ENCODE measurements at places on chromosomes 2 and 18. TPM values are rescaled to one million over a fixed set of nuclear protein-coding genes. Genes with fewer than 3 reads are reported as not detected.

The PROKR1 gene
- not detected for total RNA-seq

The CNNM3 gene
- total RNA-seq, result 3.0 TPM

The ARL4C gene
- total RNA-seq, result 6.3 TPM

The ACTR3 gene
- total RNA-seq, result 739 TPM

The RESP18 gene
- not detected for total RNA-seq

DNA sequence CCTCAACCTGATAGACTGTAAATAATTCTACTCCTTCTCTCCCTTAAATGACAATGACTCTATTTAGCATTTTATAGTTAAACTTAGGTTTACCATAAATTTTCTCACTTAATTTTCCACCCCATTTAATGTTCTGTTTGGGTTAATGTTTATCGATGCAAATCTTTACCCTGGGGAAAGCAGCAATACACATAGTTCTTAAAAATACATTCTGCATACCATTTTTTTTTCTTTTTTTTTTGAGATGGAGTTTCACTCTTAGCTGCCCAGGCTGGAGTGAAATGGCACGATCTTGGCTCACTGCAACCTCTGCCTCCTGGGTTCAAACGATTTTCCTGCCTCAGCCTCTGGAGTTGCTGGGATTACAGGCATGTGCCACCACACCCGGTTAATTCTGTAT is 14.0 kb downstream of the STAM2 start:
- no peak for DNase-seq

GRCh38 chr2:108630567-108631405 is 88.5 kb upstream of the RANBP2 start:
- no peak for DNase-seq

GRCh38 chr18:58511897-58512581 is 116.9 kb downstream of the ALPK2 start:
- no peak for DNase-seq

GRCh38 chr2:202911203-202911511 is 316 bp downstream of the WDR12 start:
- DNase-seq, result no peak

DNA sequence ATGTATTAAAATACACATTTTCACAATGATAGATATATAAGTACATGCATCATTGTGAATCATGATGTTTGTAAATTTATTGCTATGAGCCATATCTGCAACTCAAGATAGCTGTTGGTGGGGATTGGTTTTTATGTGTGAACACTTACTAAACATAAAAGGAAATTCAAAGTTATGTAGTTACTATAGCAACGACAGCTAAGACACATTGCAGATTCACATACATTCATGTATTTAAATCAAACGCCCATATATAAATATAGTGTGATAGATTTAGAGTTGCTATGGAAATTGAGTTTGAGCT is 65.6 kb downstream of the MAPRE2 start:
- DNase-seq, result no peak

DNA sequence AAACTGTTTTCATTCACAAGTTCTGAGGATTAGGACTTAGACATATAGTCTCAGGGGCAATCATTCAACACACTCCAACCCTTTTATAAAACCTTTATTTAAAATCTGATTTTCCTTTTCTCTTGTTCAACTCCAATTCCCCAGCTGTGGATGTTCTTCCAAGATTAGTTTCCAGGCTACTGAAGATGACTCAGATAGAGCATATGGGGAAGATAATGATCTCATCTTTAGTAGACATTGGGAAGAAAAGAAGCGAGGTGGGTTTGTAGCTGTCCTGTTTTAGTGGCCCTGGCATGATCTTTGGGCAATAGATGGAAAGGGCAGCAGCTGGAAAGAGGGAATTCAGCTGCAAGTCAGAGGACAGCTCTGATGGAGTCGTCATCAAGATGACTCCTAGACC is 247.7 kb upstream of the CCDC68 start:
- no peak for DNase-seq

DNA sequence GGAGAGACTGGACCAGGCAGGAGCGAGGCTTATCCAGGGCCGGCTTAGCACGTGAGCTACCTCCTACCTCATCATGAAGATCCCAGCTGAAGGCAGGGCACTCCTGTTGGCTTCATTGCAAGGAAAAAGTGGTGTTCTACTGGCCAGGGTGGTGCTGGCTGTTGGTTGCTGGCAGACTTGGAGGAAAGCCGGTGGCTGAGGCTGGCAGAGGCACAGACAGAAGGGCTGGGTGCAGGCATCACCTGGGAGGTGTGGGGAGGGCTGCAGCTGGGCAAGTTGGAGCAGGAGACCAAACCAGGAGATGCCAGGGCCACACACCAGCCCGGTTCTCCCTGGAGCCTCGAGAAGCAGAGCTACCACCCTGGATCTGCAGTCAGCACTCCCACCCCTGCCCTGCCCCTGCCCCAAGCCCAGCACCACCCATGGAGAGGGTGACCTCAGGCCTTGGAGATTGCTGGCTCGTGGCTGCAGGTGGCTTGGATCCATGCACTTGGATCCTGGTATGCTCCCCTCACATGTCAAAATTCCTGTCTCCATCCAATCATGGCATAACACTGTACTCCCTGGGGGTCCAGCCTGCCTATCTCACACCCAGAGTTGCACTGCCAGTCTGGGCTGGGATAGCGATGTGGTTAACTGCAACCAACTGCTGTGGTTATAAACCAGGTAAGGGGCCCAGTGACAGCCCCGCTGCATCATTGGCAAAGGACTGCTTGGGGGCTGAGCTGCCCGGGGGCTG is 49.7 kb downstream of the GLI2 start:
- no peak for DNase-seq

- no peak for DNase-seq
These were observed 2.4 kb downstream of the HNRNPLL start for GRCh38 chr2:38600242-38600891.

GRCh38 chr18:45255197-45255890 is 359.9 kb upstream of the SLC14A2 start:
- peak; percentile 77 for DNase-seq

DNA sequence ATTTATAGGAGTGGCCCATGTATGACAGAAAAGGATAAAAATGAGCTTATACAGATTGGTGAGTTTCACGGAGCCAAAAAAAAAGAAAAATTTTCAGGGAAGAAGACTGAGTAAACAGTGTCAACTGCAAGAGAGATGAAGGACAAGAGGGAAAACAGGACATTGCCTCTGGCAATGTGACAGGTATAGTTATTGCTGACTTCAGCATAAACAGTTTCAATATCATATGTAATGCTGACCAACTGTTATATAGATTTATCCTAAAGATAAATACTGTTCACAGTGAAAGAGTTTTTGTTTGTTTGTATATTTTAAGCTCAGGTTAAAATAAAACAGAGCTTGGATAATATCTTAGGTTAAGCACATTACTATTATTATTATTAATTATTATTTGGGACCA is 98.0 kb upstream of the FSIP2 start:
- no peak for DNase-seq

- no peak for DNase-seq
These were observed 121.8 kb upstream of the CWC22 start for GRCh38 chr2:180128861-180129260.

- no peak for DNase-seq
These were observed 150.8 kb downstream of the PARD3B start for GRCh38 chr2:204696124-204696523.

DNA sequence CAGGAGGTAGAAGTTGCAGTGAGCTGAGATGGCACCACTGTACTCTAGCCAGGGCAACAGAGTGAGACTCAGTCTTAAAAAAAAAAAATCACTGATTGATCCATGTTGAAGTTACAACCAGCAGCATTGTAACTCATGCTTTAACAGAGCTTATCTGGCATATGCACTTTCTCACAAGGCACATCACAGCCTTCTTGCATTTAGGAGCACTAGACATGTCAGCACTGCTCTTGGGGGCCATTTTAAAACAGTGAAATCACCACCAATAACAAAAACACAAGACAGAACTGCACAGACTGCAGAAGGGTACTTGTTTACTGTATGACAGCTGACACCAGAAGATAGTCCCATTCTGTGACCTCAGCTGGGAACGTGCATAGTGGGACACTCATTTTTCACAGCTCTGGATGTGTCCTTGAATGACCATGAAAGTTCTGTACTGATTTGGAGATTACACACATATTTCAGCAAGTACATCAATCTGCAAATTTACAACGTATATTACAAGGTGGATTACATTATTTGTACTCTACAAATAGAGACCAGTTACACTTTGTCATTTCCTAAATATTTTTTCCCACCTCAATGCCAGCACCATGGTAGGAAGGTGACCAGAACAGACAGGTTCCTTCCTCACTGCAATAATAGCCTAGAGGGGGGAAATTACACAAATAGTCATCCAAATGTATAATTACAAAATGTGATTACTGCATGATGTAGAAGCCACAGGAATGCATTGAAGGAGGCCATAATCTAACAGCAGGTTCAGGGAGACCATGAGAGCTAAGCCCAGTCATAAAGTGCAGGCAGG is 35.1 kb downstream of the CCBE1 start:
- peak; percentile 23 for DNase-seq

All from SJSA1 (cell line).